Forelimb muscle (tissue), 1 donor: ENCODE measurements at places on chromosomes 7 and 10. TPM values are rescaled to one million over a fixed set of nuclear protein-coding genes. Genes with fewer than 3 reads are reported as not detected.

Gene MYH16
- 0.18 TPM for polyA plus RNA-seq

Gene BTBD16
- polyA plus RNA-seq = 0.13 TPM

Gene FGFR2
- polyA plus RNA-seq = 0.54 TPM

Gene TMEM236
- polyA plus RNA-seq = 0.46 TPM

Gene CTAGE8
- 0.75 TPM for polyA plus RNA-seq

Gene CPN1
- polyA plus RNA-seq = not detected

Gene LEP
- polyA plus RNA-seq = not detected

Gene NAT16
- polyA plus RNA-seq = not detected

Gene SPDYE2B
- polyA plus RNA-seq = 2.7 TPM

Gene ADAMTS14
- polyA plus RNA-seq = 17.9 TPM

Gene CTAGE6
- polyA plus RNA-seq = 0.30 TPM

Gene ADAM8
- 2.4 TPM for polyA plus RNA-seq

Gene MMD2
- not detected for polyA plus RNA-seq

Gene FAM241B
- polyA plus RNA-seq = 0.39 TPM

Gene ATRNL1
- polyA plus RNA-seq = 0.71 TPM

Gene FRMD4A
- polyA plus RNA-seq = 36.3 TPM

Gene WEE2
- polyA plus RNA-seq = 0.09 TPM

Gene ITGA8
- polyA plus RNA-seq = 7.3 TPM

Gene FGFBP3
- 2.1 TPM for polyA plus RNA-seq

Gene CLDN3
- polyA plus RNA-seq = 0.14 TPM

Gene SPDYE6
- polyA plus RNA-seq = 5.3 TPM

Gene RARRES2
- 47.9 TPM for polyA plus RNA-seq

Gene TMEM229A
- polyA plus RNA-seq = not detected

Gene CD36
- 333 TPM for polyA plus RNA-seq

Gene SNX10
- 2.2 TPM for polyA plus RNA-seq

Gene OR6V1
- polyA plus RNA-seq = not detected

Gene FAM25A
- polyA plus RNA-seq = not detected

Gene SLC13A1
- polyA plus RNA-seq = not detected

Gene POLR2J2
- 2.7 TPM for polyA plus RNA-seq

Gene ACHE
- 67.1 TPM for polyA plus RNA-seq

Gene EPHB6
- 4.2 TPM for polyA plus RNA-seq

Gene GIMAP7
- polyA plus RNA-seq = 9.3 TPM

Gene AVPI1
- 6.0 TPM for polyA plus RNA-seq

Gene PON1
- 0.47 TPM for polyA plus RNA-seq

Gene GSTK1
- 85.2 TPM for polyA plus RNA-seq

Gene DNA2
- 5.5 TPM for polyA plus RNA-seq

Gene CPED1
- 8.4 TPM for polyA plus RNA-seq

Gene CHRM2
- 0.09 TPM for polyA plus RNA-seq

Gene CYP3A7
- polyA plus RNA-seq = 0.24 TPM

Gene HTR7
- 0.18 TPM for polyA plus RNA-seq

Gene FGL2
- 27.9 TPM for polyA plus RNA-seq

Gene HTR5A
- polyA plus RNA-seq = not detected

Gene HMX2
- polyA plus RNA-seq = not detected

Gene CNPY1
- 0.40 TPM for polyA plus RNA-seq

Gene PPP1R9A
- 27.1 TPM for polyA plus RNA-seq

Gene AMPH
- 7.0 TPM for polyA plus RNA-seq

Gene ZCWPW1
- 5.9 TPM for polyA plus RNA-seq

Gene TRIM50
- polyA plus RNA-seq = 0.67 TPM

Gene PHYH
- 41.3 TPM for polyA plus RNA-seq

Gene INTS15
- polyA plus RNA-seq = 23.5 TPM

Gene TUBAL3
- 0.20 TPM for polyA plus RNA-seq

Gene HKDC1
- polyA plus RNA-seq = not detected

Gene C7orf57
- polyA plus RNA-seq = 0.06 TPM

Gene AMZ1
- polyA plus RNA-seq = 0.29 TPM

Gene ANAPC16
- polyA plus RNA-seq = 130 TPM

Gene NACAD
- 4.4 TPM for polyA plus RNA-seq

Gene HOXA7
- 19.1 TPM for polyA plus RNA-seq

Gene CTAGE4
- not detected for polyA plus RNA-seq

Gene SFTPA1
- polyA plus RNA-seq = not detected
